ENCODE measurements at places on chromosomes 5 and 9. TPM values are rescaled to one million over a fixed set of nuclear protein-coding genes. Genes with fewer than 3 reads are reported as not detected.
A peak's percentile ranks its signal among the peaks of the same experiment; 100 is the strongest.

Gene LCN15
- 2.2 TPM for total RNA-seq

Gene FOXD4L3
- 1.4 TPM for total RNA-seq

Gene CSNK1G3
- 98.7 TPM for total RNA-seq

Gene MYMK
- not detected for total RNA-seq

Gene GPRIN1
- total RNA-seq, result 0.72 TPM

Gene MAMDC2
- 3.1 TPM for total RNA-seq

DNA sequence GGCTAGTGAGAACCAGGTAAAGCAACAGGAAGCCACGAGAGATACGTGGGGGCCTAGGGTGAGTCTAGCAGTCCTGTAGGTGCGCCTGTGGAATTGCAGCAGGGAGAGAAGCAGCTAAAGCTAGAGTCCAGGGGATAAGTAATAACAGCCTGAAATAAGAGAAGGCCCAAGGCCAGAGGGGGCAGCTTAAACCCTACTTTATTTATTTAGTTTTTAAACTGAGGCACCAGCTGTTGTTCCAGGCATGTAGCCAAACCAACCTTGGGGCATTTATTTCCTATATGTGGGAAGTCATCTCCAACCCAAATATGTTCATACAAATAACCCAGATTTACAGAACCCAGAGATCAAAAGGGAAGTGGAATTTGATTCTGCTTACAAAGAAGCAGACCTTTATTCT lies 93.5 kb downstream of the GLDC start:
- peak; percentile 65 for DNase-seq

DNA sequence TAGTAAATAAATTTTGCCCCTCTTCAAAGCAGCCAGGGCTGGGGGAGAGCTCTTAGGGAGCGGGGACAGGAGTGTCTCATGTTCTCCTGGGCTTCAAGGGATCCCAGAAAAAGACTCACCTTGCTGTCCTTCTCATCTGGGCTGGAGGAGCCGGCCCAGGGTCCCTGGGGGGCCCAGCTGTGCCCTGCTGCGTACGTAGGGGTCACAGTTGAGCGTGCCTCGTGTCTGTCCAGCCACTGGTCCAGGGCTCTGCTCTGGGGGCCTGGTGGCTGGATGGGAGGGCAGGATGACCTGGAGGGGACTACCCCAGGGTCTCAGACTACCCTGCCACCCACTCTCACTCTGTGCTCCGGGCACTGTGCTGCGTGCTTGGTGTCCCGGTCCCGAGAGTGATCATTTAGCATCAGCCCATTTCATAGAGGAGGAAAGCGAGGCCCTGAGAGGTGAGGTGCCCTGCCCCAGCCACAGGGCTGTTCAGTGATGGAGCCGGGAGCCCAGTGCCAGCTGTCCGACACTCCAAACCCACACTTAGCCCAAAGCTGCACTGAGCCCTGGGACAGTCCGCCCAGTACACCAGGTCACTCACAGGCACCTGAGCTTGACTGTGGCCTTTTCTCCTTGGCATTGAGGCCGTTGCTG lies 26.2 kb upstream of the TDRD7 start:
- no peak for DNase-seq

DNA sequence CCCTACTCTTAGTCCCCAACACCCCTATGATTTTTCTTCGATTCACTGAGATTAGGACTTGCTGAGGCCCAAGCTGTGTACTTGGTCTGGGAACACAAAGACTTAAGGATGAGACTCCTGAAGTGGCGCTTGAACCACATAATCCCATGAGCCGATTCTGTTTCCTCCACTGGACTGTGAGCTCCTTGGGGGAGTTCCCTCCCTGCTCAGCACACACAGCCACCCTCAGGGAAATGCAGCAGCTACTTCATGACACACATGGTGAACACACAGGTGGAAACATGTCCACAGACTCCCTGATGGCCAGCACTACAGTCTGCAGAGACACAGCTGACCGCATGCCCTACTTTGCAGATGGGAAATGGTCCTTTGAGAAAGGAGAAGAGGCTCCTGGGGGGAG lies 101.1 kb downstream of the C5orf15 start:
- DNase-seq, result no peak

DNA sequence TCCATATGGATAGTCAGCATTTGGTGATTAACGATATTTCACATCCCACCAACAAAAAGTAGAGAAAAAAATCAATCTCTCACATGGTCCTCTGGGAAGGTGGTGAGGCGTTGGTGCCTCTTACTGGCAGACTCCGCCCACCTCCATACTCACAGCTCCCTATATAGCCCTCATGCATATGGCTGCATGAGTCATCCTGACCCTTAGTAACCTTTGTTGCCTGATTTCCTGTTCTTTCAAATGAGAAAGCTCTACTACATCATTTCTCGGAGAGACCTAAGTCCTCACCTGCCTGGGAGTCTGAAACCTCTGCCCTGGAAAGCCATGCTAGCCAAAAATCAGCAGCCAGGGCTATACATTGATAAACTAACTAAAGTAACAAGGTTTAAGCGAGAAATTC lies 33.3 kb upstream of the ABCA1 start:
- DNase-seq, result peak; percentile 41

DNA sequence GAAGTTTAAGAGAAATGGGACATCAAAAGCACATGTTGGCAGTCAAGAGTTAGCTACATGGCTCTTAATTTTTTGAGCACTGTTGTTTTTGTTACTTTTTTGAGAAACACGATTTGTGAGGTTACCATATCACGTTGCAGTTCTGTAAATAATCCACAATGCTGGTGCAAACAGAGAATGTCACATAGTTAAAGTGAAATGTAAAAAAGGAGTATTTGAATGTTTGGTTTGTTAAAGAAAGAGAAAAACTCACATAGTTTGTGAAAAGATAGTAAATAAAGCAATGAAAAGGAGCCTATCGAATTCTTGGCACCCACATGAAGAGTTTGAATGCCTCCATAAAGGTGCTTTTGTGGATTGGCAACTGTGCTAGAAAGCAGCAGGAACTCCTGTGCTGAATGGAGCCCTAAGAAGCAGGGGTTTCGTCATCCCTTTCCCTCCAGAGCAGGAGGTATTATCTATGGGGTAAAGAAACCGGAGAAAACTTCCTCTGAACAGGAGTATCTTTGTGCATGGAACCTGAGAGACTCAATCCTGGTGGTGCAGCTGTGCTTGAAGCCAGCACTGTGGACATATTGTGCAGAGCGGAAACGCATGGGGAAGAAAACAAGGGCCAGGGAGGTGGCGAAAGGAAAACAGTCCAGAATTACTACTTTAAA lies 148.5 kb upstream of the OTULINL start:
- no peak for DNase-seq

GRCh38 chr5:51345106-51345505 lies 38.1 kb upstream of the ISL1 start:
- DNase-seq, result no peak

DNA sequence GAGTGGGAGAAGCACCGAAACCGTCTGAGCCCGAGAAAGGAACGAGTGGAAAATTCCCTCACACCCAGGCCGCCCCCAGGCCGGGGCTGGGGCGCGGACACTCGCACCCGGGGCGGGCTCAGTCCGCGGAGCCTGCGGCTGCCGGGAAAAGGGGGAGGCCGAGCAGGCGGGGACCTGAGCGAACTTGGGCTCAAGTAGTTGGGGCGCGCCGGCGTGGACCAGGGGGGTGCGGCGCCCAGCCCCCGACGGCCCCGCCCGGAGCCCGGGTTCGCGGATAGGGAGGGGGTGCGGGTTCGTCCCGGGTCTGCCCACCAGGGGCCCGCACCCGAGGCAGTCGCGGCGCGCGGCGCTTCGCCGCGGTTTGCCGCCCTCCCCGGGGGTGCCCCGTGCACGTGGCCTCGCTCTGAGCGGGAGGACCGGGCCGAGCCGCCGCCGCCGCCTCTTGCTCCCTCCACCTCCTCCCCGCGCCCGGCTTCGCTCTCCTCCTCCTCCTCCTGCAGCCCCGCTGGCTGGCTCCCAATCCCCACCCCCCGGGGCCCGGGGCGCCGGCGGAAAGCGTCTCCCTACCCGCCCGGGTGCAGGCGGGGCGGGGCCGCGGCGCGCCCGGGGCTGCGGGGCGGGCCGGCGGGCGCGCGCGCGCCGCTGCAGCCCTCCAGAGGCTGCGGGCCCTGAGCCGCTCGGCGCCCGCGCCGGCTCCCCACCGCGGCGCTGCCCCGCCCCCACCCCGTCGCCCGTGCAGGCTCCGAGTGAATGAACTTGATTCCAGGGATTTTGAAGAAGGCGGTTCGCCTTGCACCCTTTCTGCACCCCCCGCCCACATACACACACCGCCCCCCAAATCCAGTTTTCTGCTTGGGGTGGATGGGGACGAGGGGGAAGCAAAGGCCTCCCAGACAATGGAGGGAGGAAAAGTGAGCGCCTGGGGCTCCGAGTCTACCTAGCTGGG lies 1.3 kb upstream of the NFIB start:
- peak; percentile 94 for DNase-seq

Measured in umbilical cord (tissue), 2 donors.